ENCODE measurements at places on chromosomes 2 and 18. TPM values are rescaled to one million over a fixed set of nuclear protein-coding genes. Genes with fewer than 3 reads are reported as not detected.

DNA sequence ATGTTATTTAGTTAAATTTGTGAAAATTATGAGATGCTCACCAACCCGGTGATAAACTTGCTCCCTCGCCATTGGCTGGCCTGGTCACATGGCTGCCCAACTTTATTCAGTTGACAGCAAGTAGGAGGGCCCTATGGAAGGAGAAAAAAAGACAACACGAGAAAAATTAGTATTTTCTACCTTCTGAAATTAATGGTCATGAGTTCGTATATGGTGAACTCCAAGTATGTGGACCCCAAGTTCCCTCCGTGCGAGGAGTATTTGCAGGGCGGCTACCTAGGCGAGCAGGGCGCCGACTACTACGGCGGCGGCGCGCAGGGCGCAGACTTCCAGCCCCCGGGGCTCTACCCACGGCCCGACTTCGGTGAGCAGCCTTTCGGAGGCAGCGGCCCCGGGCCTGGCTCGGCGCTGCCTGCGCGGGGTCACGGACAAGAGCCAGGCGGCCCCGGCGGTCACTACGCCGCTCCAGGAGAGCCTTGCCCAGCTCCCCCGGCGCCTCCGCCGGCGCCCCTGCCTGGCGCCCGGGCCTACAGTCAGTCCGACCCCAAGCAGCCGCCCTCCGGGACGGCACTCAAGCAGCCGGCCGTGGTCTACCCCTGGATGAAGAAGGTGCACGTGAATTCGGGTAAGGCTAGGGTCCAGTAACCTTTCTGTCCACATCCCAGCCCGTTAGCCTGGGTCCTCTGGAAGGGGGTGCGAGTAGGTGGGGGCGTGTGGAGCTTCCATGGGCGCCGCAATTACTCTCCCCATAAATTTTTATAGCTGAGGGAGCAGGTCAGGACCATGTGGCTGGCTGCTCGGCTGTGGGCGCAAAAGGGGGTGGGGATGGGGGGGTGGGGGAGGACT is at the start of gene HOXD4:
TSS of gene HOXD4 (plus strand) at position 109 of the 846 bp plus-strand sequence. CDS start at position 193, 84 bp downstream.
- DNase-seq, result no peak

DNA sequence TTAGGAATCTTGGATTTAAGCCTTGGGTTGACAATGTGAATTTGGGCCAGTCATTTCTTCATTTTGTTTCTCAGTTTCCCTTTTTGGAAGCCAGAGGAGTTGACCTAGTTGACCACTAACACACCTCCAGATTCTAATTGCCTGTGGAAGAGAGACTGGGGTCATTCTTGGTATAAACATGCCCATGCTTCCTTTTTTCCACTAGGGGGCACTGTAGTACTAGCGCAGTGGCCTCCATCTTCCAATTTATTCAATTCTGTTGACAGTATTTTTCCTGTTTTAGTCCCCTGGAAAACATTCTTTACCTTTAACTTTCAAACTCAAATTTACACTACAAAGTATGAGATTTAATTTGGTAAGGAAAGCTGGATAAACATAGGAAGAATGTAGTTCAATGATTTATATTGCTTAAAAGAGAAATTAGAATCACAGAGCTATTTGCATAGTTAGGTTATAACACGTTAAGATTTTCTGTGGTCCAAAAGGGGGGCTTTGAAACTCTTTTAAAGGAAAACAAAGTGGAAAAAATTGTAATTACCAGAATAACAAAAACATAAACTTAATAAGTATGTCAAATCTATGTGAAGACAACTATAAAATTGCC is 57.5 kb upstream of the AGPS start:
- peak; percentile 54 for DNase-seq

DNA sequence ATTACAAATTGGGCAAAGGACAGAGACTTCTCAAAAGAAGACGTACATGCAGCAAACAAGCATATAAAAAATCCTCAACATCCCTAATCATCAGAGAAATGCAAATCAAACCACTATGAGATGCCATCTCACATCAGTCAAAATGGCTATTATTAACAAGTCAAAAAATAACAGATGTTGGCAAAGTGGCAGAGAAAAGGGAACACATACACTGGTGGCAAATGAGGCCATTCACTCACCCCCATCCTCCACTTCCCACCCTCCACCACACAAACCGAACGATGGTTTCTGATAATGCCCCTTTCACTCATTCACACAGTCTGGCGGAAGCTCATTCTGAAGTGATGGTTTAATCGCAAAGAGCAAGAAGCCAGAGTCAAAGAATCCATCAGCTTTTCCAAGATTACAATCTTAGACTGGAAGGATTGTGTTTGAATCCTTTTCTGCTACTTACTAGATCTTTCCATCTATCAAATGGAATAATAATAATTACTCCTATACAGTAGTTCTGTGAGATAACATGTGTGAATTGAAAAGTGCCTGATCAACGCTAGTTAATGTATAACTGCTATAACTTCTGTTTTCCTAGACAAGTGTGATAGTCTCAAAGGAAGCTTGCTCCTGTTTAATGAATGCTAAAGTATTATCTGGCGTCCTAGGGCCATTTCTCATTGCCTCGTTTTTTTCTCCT is 16.9 kb upstream of the CD28 start:
- no peak for DNase-seq

- DNase-seq, result no peak
Observed at GRCh38 chr18:79047556-79048244, 21.5 kb upstream of the ATP9B start.

DNA sequence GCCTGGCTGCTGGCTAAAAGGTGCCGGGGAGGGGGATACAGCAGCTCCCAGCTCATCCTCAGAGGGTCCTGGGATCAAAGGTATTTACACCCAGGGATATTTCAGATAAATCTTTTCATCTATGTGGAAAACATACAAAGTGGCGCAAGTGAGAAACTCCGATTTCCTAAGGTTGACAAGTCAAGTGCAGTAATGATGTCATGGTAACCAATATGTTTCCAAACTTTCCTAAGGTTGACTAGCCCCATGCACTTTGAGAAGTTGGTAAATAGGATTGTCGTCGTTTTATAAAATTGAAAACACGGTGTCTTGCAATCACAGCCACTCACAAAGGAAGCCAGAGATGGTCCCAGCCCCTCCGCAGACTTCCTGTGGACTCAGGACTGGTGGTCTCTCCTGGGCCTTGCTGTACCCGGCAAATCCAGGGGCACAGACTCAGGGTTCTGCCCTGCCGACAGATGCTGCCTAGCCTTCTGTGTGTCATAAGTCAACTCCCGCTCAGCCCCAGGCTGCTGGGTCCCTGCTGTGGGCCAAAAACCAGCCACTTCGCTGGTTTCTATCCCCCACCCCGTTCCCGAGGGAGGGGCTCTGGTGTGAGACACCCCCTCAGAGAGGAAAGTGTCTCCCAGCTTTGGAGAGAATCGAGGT is 111.2 kb upstream of the PPP1CB start:
- DNase-seq, result no peak

The BCL11A gene
- total RNA-seq, result 2.0 TPM
